Transverse colon (tissue), 4 donors: ENCODE measurements at places on chromosomes 3 and 15.

DNA sequence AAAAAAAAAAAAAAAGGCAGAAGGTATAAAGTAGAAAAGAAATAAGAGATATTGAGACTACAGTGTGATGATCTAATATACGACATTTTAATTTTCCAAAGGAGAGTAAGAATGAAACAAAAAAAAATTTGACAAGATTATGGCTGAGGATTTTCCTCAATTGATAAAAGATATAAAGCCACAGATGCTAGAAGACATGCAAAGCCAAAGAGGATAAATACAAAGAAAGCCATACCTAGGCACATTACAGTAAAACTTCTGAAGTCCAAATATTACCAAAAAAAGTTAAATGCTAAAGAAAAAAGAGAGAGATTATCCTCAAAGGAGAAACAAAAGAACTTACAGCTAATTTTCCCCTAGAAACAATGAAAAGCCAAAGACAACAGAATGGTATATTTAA, 20.3 kb upstream of the SUSD5 start:
- DNase-seq = no peak

GRCh38 chr3:54917862-54918261, 10.0 kb downstream of the LRTM1 start:
- DNase-seq = no peak

DNA sequence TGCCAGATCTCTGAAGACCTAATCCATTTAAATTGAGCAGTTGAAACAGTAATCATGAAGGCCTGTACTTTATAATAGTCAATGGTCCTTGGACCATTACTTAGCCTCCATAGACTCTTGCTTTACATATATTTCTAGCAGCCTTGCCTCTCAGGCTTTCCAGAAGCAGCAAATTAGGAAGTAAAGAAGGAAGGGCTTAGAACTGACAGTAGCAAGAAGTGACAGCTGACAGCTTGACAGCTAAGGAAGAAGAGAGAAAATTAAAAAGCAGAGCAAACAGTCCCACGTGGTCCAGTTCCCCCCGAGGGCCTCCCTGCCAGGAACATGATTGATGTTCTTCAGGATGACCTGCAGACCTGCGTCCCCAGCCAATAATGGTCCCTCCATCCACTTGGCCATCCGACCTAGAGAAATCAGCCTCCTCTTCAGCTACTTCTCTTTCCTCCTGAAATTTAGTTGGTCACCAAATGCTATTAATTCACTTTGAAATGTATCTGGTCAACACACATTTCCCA, 15.0 kb upstream of the PSMD6 start:
- DNase-seq = no peak

- no peak for DNase-seq
These were observed 14.5 kb upstream of the ABTB1 start for GRCh38 chr3:127658234-127658633.

DNA sequence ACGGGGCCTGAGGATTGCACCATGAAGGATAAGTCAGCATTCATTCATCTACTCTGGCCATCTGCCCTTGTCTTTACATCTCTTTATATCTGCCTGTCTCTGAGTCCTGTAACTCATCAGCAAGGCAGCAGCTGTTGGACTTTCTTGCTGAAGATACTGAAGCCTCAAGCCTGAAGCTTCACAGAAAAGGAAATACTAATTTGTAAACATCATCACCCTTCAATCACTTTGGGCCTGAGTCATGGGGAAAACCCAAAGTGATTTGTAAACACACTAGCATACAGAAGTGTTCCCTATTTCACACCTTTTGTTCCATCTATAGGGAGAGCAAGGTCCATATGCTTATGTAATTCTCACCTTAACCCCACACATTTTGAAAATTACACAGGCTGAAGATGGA, 928.2 kb downstream of the EPHA3 start:
- DNase-seq = no peak

- DNase-seq = no peak
These were observed 9.8 kb downstream of the ANKRD28 start for GRCh38 chr3:15787941-15788340.

DNA sequence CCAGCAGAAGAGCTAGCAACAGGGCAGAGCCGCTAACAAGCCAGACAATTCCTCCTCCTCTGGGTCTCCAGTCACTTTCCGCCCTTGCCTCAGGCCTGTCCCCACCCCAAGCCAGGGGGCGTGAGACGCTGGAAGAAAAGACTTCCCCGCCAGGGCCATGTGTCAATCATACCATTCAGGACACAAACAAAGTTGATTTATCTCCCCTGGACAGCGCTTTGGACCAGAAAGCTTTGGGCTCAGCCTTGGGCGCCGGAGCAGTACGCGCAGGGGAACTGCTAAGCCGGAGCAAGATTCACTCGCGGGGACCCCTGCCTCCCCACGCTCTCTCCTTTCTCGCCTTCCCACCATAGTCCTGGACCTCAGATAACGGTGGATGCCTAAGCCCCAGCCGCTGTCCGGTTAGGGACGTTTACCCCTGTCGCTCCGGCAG, 479 bp downstream of the LRRC2 start:
- no peak for DNase-seq

- DNase-seq = peak; percentile 63
These were observed 45.6 kb downstream of the NOX5 start for GRCh38 chr15:69060041-69060481.

DNA sequence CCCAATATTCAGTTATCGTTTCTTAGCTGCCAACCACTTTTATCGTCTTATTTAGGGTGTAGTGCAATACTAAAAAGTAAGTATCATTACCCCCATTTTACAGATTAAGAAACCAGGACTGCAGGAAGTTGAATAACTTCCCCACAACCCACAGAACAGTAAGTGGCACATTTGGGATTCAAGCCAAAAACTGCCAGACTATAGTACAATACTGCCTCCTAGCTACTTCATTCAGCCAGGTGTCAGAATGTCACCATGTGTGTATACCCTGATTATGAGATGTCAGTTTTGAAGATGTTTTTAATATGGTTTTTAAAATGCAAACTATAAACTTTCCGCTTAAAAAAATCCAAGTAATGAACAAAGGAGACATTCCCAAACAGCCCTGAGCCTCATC, 74.2 kb upstream of the PROK2 start:
- DNase-seq = no peak

DNA sequence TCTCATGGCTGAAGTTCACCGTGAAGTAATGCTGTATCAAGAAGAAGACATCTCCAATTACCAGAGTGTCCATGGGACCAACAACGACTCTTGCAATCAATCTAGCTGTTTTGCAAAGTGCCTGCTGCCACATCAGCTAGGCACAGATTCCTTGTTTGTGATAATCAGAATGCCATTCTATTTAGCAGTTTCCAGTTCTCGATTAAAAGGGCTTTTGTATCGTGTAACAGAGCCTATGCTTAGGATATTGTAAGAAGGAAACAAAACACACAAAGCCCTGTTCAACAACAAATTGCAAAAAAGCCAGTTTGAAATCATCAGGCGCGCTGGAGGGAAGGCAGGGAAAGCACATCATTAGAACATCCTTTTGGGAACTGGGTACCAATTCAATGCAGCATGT, 26.1 kb downstream of the RASGRF1 start:
- no peak for DNase-seq

DNA sequence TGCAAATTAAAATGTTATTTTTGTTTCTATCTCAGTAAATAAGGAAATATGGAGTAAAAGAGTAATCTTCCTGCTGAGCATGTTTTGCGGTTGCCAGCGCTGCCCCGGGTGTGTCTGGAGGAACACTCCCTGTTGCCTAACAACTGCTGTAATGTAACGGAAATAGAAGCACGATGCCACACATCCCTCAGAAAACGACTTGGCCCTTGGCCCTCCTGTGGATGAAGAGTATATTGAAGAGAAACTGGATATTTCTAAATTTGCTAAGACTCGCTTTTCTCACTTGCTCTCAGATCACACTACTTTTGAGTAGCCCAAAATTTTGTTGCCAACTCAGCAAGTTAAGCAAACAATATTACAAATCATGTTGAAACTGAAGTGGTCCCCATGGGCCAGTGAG, 18.9 kb downstream of the CX3CR1 start:
- peak; percentile 54 for DNase-seq

DNA sequence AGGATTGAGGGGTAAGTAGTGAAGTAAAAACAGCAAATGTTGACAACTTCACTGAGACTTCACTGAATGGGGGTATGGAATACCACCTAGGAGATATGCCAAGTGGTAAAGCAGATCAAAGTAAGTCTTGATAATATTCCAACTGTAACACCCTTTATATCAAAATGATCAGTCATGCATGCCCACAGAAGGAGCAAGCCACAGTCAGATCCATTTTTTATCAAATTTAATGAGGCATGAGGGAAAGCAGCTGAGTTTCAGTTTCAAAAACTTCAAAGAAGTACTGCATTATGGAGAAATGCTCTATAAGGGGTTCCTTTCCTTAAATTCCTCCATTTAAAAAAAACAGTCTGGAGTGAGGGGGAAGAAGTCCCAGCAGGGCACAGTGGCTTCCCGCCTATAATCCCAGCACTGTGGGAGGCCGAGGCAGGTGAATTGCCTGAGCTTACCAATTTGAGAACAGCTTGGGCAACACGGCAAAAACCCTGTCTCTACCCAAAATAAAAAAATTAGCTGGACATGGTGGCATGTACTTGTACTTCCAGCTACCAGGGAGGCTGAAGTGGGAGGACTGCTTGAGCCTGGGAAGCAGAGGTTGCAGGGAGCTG, 56.9 kb downstream of the TJP1 start:
- no peak for DNase-seq
